Aorta (tissue), 5 donors: ENCODE measurements at places on chromosomes 2 and 18.

DNA sequence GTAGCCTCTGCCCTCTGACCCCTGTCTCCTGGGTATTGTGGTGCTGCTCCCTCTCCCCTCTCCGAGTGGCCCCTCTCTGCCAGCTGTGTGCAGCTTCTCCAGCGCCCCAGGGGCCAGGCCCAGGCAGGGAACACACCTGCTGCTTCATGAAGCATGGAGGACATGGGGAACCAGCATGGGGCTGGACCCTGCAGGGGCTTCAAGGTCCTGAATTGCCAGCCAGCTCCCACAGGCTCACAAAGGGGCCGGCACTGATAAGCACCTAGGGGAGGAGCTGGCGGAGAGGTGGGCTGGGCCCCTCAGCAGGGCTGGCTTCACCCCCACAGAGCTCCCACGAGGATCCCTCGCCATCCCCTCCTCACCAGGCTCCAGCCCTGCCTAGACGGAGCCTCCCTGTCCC, 77.4 kb upstream of the GPC1 start:
- peak; percentile 33 for DNase-seq

GRCh38 chr2:210818473-210818872, 262.1 kb downstream of the CPS1 start:
- DNase-seq, result no peak

DNA sequence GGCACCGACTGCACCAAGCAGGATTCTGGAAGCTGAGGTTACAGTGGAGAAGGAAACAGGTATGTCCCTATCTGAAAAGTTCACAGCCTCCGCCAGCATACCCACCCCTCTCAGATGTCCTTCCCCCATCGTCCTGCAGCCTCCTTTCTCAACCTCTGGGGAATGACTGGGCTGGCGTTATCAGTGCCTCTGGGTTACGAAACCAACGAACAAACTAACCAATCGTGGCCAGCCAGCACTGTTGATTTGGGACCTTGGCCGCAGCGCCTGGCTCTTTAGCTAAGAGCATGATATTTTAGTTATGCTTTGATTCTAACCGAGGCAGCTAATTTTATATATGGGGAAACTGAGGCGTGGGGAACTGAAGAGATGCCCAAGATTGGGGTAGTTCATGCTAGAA, 233.0 kb downstream of the TFCP2L1 start:
- no peak for DNase-seq

GRCh38 chr18:25650201-25650941, 298.4 kb upstream of the ZNF521 start:
- DNase-seq, result no peak

DNA sequence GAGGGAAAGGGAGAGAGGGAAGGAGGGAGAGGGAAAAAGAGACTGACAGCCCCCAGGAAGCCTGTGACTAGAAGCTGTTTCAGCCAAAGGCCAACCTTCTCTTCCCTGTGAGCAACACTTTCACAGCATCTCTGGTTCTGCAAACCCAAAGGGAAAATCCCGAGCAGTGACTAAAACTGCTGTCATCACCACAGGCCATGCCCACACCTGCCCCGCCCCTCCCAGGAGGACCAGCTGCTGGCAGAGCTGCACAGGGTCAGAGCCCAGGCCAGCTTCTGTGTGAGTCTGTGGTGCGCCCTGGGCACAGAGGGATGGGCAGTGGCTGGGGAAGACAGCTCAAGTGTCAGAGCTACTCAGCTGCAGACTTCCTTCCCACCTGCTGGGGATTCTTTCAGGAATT, 64.9 kb upstream of the OTOS start:
- DNase-seq, result peak; percentile 71

DNA sequence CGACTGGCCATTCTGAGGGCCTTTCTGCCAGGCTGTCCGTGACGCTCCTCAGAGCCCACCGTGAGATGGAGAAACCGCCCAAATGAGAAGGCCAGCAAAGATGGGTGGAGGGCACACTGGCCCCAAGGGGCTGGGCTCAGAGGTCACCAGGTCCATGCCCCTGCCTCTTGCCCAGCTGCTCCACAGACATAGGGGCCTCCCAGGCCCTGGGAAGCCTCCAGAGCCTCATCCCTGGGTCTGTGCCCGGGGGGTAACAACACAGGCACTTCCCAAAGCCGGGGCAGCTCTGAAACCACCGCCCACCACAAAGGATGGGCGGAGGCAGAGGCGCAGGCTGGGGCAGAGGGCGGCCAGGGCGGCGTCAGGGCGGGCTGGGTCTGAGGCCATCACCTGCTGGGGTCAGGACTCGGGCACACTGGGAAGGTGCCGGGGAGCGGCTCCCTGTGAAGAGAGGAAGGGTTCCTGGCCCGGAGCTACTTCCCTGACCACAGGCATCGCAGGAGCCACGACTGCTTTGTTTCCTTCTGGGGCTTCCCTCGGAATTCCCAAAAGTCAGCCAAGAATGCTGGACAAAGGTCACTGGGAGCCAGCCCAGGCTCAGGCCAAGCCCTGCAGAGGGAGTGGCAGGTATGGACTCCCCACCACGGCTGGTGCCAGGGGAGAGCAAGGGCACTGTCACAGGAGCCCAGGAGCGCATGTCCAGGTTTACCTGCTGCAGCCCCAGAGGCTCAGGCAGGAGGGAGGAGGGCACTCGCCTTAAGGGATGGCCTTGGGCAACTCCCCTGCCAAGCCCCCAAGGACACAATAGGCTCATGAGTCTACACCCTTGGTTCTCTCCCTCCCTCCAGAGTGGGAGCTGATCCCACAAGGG, 9.4 kb downstream of the CYP26B1 start:
- peak; percentile 75 for DNase-seq

DNA sequence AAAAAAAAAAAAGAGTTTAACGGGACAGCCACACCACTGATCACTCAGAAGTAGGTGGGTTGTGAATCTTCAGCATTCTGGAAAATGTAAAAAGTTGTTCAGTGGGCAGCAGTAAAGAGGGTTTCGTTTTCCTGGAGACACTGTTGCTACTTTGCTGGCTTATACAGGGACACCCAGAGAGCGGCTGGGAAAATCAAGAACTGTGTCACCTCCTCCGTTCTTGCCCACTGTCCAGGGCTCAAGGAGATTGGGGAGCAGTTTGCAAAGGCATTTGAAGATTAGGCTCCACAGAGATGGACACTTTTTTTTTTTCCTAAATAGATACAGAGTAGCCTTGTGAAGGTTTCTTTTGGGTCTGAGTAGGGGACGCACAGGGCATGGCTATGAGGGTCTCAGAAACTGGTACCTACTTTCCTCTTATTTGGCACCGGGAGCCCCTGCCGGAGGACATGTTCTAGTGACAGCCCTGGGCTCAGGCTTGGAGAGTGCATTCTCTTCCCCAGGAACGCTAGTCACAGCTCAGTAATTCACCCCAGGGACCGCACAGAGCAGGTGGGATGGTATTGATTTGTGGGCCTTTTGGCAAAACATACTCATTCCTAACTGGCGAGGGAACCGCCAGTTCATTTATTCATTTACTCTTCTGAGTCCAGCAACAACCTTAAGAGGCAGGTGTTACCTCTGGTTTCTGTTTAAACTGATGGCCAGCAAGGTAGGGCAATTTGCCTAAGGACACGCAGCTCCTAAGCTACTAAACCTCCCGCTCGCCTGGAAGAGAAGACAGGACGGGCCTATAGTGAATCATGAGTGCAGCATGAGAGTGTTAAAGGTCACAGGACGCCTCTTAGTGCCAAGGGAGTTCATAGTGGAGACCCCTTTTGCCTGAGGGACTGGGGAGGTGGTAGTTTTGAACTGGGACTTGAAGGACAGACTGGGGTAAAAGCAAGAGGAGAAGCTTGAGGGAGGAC, 53.1 kb downstream of the HPCAL1 start:
- DNase-seq, result no peak

GRCh38 chr18:29753379-29753778, 1289.2 kb downstream of the DSC3 start:
- no peak for DNase-seq

- no peak for DNase-seq
Measured at GRCh38 chr2:200159357-200159707, 147.2 kb upstream of the SPATS2L start.

DNA sequence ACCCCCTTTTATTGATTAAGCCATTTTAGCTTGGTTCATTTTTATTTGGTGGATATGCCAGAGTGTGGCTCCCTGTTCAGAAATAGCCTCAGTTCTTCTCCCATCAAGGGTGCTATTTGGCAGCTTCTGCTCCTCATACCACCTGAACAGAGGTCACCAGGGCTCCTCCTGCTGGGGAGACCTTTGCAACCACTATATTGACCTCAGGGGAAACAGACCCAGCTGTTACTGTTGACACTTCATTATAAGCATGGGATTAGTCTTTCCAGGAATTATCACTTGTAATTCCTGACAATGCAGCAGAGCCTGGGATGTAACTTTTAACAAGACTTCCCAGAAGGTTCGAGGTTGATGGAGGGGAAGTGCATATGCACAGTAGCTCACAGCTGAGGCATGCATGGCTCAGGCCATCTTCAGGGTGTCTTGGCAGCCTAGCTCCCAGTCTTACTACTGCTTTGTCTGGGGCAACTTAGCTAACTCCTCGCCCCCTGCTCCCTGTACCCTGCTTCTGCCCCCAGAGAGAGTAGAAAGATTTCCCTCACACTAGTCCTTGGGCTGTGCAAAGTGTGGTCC, 239.4 kb upstream of the SPRED2 start:
- no peak for DNase-seq

DNA sequence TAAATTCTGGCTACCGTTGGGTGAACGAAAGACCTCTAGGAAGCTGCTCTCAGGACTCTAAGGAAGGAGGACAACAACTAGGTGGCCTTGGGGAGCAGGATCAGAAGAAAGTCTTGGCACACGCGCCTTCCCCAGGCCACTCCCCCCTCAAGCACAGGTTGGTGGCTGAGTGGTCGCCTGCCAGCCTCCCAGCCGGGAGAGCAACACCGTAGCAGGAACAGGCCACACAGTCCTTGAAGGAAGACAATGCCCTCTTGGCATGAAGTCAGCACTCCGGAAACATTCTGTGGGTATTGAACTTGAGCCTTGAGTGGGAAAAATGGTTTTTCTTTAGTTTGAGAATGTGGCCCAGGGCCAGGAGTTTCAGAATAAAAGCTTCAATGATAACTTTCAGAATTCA, 87.4 kb upstream of the AGAP1 start:
- no peak for DNase-seq

DNA sequence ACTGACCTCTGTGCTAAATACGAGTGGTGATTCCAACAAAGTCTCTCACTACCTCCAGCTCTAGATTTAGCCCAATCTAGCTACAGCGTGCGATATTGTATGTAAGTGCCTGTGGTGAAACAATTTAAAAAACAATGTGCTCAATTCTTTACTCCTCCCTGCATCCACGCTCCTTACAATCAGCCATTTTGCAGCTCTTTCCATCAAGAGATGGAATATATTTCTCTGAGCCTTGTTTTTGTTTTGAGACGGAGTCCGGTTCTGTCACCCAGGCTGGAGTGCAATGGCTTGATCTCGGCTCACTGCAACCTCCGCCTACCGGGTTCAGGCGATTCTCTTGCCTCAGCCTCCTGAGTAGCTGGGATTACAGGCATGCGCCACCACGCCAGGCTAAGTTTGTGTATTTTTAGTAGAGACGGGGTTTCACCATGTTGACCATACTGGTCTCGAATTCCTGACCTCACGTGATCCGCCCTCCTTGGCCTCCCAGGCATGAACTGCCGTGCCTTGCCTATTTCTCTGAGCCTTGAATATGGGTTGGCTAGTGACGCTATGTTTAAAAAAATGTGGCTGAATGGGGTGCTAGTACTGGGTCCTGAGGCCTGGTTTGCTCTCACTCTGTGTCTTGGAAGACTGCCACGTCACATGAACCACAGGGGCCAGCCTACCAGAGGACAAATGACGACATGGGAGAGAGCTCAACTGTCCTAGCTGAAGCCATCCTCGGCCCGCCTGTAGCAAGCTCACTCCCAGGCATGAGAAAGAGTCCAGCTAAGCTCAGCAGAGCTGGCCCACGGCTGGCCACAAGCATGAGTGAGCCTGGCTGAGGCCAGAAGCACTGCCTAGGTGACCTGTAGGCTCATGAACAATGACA, 14.8 kb downstream of the WDFY1 start:
- DNase-seq, result peak; percentile 73

DNA sequence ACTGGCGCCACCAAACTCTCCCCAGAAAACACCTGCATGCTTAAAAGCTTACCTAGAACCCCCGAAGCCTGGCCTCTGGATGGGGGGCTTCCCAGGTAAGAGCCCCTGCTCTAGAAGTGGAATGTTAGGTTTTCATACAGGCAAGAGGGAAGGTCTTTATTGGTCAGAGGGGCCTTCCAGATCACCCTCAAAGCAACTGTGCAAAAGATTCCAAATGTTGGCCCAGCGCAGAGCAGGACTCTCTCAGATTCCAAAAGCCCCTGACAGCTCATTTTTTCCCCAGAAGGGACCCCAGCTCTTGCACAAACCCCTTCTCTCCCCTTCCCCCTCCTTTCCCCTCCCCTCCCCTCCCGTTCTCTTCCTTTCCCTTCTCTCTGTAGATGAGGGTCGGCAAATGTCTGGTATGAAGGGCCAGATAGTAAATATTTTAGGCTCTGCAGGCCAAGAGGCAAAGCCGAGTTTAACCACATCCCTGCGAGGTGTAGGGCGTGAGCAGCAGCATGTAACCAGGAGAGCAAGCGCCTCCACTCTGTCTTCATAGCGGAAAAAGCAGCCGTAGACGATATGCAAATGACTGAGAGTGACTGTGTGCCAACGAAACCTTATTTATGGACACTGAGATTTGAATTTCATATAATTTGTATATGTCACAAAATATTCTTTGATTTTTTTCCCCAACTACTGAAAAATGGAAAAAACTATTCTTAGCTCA, 116.9 kb downstream of the SMAD7 start:
- DNase-seq, result peak; percentile 44

- no peak for DNase-seq
Measured at GRCh38 chr2:204748286-204748685, 203.0 kb downstream of the PARD3B start.

- no peak for DNase-seq
Measured at GRCh38 chr2:8571792-8572499, 109.9 kb upstream of the ID2 start.

- no peak for DNase-seq
Measured at GRCh38 chr2:231715988-231716616, 7.8 kb downstream of the PTMA start.

DNA sequence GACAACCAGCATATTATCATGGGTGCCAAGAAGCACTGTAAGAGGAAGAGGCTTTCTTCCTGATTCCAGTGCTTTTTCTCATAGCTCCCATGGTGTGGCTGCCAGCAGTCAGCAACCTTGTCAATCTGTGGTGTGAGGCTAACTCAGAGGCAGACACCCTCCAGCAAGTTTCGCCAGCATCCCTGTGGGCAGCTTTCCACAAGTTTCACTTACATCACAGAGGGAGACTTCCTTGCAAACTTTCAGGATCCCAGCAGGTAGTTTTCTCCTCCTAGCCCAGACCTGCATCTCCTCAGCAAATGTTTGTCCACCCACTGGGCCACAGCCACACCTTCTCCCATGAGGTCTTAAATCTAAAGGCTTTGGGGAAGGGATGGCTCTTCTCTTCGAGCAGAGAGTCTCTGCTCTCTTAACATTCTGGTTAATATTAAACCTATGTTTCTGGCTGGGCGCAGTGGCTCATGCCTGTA, 9.1 kb downstream of the DNAH7 start:
- DNase-seq, result no peak

GRCh38 chr2:28648147-28648546, 103.5 kb upstream of the PPP1CB start:
- peak; percentile 62 for DNase-seq

DNA sequence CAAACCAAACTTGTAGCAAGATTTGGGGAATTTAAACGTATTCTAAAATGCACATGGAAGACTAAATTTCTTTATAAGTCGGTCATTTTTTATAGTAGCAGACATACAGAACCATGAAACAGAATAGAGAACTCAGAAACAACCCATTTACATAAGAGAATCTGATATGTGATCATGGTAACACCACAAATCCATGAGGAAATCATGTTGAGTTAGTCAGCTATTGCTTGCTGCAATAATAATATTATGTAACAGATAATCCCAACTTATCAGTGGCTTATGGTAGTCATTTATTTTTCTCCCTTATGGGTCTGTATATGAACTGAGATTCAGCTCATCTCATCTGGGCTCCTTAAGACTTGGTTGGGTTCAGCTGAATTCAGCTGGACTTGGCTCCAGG, 103.4 kb upstream of the SERTAD2 start:
- DNase-seq, result no peak
